A673 (cell line): ENCODE measurements at places on chromosomes 11 and 22.

GRCh38 chr11:120089036-120090001, 48.6 kb downstream of the TRIM29 start:
- no peak for DNase-seq

- no peak for DNase-seq
These were observed 1071.2 kb downstream of the BRD1 start for GRCh38 chr22:48756146-48757111.

DNA sequence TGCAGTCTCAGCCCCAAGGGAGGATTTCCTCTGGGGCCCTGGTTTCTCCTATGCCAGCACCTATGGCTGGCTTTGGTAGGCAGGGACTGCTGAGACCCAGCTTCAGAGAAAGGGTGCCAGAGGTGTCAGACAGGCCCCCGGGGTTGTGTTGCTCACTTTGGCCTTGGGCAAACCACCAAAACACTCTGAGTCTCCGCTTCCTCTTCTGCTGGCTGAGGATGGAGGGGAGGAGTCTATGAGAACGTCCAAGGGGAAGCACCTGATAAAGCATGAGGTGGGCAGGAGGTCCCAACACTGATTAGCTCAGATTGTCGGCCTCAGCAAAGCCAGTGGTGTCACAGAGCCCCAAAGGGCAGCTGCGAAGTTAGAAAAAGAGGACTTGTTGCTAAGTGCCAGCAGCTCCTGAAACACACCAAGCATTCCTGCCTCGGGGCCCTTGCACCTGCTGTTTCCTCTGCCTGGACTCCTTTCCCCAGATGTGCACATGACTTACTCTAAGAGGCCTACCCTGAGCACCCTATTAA, 10.5 kb downstream of the SMTNL1 start:
- no peak for DNase-seq

GRCh38 chr11:66967670-66968425, 7.3 kb upstream of the C11orf86 start:
- DNase-seq = peak; percentile 60

DNA sequence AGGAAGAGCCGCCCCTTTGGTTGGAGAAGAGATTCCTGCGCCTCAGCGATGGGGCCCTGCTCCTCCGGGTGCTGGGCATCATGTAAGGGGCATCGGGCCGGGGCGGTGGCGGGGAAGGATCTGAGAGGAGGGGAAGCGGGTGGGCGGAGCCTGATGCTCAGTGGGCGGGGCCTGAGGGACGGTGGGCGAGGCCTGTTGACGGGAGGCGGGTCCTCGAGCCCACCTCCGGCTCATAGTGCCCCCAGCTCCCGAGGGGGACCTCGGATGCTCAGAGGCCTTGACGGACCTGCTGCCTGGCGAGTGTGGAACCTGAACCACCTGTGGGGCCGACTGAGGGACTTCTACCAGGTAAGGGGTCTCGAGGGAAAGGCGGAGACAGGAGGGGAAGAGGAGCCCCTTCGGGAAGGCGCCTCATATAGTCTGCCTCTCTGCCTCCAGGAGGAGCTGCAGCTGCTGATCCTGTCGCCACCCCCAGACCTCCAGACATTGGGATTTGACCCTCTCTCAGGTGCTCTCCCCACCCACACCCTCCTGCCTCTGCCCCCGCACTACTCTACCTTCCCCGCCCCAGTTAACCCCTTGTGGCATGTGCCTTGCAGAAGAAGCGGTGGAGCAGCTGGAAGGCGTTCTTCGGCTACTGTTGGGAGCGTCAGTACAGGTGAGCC, 799 bp downstream of the CCDC88B start:
- no peak for DNase-seq

GRCh38 chr22:36257308-36257707, 4.4 kb downstream of the APOL1 start:
- no peak for DNase-seq

DNA sequence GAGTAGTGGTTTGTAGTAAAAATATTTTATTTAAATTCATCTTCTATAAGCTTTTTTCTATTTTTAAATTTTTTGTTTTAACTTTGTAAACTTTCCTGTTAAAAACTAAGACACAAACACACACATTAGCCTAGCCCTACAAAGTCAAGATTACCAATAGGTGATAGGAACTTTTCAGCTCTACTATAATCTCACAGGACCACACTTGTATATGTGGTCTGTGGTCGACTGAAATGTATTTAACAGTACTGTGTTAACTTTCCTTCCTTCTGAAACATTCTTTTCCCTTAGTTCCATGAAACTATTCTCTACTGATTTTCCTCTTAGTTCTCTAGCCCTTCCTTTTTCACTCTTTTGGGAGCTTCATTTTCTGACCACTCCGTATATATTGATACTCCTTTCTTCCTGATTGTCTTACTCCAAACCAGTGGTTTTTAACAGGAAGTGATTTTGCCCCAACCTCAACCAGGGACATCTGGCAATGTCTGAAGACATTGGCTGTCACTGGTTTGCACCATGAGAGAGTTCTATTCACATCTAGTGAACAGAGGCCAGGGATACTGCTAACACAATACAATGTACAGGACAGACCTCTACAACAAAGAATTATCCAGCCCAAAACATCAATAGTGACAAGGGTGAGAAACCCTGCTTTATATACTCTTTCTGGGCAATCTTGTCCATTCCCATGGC, 8.8 kb downstream of the ZW10 start:
- no peak for DNase-seq

DNA sequence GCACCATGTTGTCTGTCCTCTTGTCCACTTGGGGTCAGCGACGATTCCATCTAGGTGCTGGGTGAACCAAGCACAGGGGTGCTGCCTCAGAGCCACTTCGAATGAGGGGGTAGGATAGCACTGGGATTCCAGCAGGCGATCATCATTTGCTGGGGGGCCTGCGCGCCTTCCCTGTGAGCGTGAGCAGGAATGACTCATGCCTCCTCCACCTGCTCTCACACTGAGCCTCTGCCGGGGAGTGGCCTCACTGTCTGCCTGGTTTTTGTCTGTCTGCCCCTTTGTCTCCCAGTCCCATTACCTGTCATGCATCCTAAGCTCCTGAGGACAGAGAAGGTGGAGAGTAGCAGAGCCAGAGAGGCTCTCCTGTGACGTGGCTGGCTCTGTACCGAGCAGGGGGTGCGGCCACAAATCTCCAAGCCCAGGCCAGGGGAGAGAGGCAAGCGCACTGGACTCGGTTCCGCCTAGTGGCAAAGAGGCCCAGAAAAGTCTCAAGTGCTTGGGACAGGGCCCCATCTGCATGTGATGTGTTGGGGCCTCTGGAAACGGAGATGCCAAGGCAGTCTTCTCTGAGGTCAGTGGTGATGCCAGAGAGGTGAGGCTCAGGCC, 30.8 kb downstream of the RSPH14 start:
- DNase-seq = no peak

DNA sequence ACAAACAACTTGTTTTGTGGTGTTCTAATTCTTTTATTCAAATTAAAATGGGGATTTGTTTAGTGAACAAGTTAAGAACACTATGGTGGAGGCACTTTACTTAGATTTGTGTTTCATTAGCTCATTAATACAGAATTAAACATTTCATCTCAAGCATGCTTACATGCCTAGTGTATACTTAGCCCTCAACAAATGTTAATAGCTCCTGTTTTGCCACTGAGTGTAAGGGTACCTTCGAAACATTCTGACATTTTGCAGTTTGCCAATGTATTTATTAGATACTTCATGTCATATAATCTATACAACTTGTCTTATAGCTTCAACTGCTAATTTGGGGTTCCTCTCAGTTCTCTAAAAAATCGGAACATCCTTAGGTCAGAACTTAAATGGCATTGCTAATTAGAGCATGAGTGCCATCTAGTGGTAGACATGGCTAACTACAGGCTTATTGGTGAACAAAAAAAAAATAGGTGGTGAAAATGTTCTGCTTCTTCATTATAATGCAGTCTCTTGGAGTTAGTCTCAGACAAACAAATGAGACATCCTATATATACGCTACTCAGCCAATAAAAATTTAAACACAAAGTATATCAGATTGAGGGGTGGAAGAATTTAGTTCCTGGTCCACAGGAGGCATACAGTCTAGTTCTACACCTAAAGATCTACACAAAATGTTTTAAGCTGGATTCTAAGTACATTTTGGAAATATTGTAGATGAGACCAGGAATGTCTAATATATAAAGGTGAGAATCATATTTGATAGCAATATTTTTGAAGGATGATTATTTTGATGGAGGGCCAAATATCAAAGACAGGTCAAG, 4.9 kb upstream of the CNTN5 start:
- DNase-seq = peak; percentile 69
